MCF 10A (cell line): ENCODE measurements at places on chromosomes 2 and 18. TPM values are rescaled to one million over a fixed set of nuclear protein-coding genes. Genes with fewer than 3 reads are reported as not detected.

The ATP8B1 gene
- 1.4 and 1.8 TPM in 2 replicates for total RNA-seq

The ATP6V1C2 gene
- 0.19 and 0.47 TPM in 2 replicates for total RNA-seq

The SULT1C2 gene
- total RNA-seq: not detected in 2 replicates

The SCYGR5 gene
- not detected in 2 replicates for total RNA-seq

The DSG1 gene
- not detected in 2 replicates for total RNA-seq

The PLGLB2 gene
- 1.1 and 1.3 TPM in 2 replicates for total RNA-seq

The CACNB4 gene
- 0.29 and 0.49 TPM in 2 replicates for total RNA-seq

The PSTPIP2 gene
- 27.8 and 27.9 TPM in 2 replicates for total RNA-seq

The CRACDL gene
- 12.9 and 13.0 TPM in 2 replicates for total RNA-seq
